ENCODE measurements at places on chromosomes 2 and 18. TPM values are rescaled to one million over a fixed set of nuclear protein-coding genes. Genes with fewer than 3 reads are reported as not detected.

The NDC80 gene
- 15.5 TPM for polyA plus RNA-seq

The PLCD4 gene
- 1.5 TPM for polyA plus RNA-seq

The TMEM169 gene
- 0.15 TPM for polyA plus RNA-seq

The FHOD3 gene
- polyA plus RNA-seq, result 12.5 TPM

The C2orf15 gene
- not detected for polyA plus RNA-seq

The CFAP221 gene
- polyA plus RNA-seq, result not detected

The TSN gene
- polyA plus RNA-seq, result 28.4 TPM
